Skeletal muscle cell (primary cell): ENCODE measurements at places on chromosomes 13 and 19.

DNA sequence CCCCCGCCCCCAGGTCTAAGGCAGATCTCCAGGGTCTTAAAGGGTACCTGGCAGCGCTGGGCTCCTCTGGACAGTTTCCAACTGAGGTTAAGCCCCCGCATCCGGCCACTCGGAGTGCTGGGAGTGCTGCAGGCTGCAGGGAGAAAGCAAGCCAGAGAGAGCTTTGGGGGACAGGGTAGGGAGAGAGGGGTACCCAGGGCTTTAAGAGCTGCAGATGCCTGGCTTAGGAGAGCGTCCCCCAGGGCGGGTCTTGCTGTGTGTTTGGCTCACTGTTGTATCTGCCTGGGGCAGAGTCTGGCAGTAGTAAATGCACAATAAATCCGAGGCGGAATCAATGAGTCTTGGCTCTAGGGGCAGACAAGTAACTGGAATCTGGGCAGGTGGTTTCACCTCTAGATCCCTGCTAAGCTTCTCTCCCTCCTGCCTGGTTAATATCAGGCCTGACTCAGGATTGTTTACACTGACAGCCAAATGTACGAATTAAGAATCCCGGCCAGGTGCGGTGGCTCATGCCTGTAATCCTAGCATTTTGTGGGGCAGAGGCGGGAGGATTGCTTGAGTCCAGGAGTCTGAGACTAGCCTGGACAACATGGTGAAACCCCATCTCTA is 798 bp upstream of the COX6B2 start:
- no peak for DNase-seq

GRCh38 chr19:46428239-46429135 is at the start of gene PNMA8C:
PNMA8C (minus strand) TSS chr19:46428936; CDS start chr19:46428359, 577 bp downstream.
- no peak for DNase-seq

DNA sequence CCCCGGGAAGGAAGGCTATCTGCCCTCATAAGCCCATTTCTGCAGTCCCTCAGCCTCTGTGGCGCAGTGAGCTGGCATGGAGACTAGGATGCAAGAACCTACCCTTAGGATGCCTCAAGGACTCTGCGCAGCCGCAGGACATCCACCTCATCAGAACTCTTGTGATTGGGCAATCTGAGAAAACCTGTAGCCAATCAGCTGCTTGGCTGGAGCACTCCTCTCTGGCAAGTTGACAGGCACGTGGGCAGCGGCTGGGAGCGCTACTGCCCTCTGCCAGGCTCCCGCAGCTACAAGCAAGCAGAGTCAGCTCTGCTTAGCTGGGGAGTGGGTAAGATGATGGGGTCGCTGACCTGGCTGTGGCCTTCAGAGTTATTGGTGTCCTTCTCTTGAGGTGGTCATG is 1.5 kb upstream of the ECSIT start:
- DNase-seq: peak; percentile 45

DNA sequence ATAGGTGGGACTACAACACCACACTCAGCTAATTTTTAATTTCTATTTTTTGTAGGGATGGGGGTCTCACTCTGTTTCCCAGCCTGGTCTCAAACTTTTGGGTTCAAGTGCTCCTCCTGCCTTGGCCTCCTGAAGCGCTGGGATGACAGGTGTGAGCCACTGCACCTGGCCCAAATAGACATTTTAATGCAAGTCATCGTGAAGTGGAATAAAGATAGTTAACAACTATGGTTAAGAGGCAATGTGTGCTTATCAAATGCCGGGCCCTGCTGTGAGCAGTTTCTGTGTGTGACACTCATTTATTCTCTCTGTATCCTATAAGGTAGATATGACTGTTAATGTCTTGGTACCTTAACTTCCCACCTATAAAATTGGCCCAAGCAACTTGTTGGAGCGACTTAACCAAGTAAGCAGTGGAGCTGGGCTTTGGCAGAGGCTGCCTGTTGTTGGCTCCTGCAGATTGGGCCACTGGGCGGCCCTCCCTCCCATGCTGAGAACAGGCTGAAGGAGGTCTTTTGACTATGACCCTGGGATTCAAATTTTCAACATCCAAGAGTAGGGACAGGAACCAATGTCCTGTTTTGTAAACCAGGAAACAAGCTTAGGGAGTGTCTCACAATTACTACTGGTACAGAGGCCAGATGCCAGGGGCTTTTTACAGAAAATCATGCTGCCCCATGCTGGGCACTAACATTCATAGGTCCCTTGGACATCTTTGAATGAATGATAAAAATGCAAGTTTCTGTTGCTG is 450.7 kb downstream of the TSHZ3 start:
- no peak for DNase-seq

- DNase-seq: no peak
These were observed 7.5 kb upstream of the CTXN1 start for GRCh38 chr19:7933411-7933810.

- peak; percentile 41 for DNase-seq
These were observed 17.4 kb upstream of the C13orf46 start for GRCh38 chr13:113991191-113991669.

DNA sequence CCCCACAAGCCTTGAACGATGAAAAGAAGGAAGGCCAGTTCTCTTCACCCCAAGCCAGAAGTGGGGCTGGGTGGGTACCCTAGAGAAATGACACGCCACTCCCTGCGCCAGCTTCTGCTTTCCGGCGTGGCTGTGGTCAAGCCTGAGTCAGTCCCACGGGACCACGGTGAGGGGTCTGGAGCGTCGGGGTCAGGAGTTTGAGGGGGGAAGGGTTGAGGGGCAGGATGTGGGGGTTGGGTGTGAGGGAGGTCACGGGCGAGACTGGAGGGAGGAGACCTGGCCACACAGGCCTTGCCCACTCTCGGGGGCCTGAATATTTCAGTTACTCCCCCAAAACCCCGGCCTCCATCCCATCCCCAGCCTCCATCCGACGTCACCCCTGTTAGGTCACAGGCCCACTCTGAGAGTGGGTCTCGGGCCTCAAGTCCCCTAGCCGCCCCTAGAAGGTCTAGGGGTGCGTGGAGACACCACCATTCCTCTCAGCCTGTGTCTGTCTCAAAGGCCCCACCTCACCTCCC is 500 bp upstream of the IFI30 start:
- DNase-seq: no peak

- DNase-seq: no peak
These were observed at the start of gene LCP1 for GRCh38 chr13:46181840-46182490. LCP1 (minus strand) TSS chr13:46182177; CDS start chr13:46159662, 22,515 bp downstream.

GRCh38 chr19:3122512-3122870 is 13.3 kb upstream of the GNA15 start:
- DNase-seq: no peak

- no peak for DNase-seq
These were observed 10.4 kb upstream of the ENOX1 start for GRCh38 chr13:43797159-43797558.

- DNase-seq: no peak
These were observed 10.8 kb downstream of the SH3GL1 start for GRCh38 chr19:4389511-4390016.

- no peak for DNase-seq
These were observed 313.8 kb upstream of the SPRY2 start for GRCh38 chr13:80654638-80655249.

GRCh38 chr19:52115526-52116053 is 20.0 kb upstream of the ZNF841 start:
- DNase-seq: no peak

DNA sequence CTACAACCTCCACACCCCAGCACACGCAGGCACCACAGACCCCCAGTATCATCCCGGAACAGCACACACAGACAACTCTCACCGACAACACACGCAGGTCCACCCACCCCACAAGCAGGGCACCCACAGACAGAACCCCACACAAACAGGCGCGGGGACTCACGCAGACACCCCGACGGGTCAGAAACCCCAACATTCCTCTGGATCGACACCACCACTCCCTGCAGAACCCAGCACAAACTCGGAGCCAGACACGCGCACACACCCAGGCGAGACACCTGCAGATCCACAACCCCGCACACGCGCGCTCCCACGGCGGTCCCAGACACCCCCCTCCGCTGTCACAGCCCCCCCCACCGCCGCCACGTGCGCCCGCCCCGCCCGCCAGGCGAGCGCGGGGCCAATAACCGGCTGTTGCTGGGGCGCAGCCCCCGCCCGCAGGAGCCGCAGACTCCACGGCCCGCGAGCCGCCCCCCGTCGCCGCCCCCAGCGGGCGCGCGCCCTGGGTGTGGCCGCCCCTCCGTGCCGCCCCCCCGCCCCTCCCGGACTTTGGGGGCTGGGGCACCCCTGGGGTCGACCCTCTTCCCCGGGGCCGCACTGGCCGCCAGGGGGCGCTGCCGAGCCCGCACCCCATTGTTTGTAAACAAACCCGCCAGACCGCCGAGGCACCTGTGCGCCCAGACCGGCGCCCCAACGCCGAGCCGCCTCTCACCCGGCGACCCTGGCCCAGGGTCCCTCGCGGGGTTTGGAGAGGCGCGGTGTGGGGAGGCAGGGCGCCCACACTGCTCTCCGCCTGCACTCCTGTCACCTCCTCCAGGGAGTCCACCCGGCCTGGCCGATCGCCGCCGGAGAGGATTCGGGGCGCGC is 712 bp downstream of the BBC3 start:
- no peak for DNase-seq

GRCh38 chr13:110329798-110330461 is 22.8 kb downstream of the COL4A2 start:
- no peak for DNase-seq
